ENCODE measurements at places on chromosomes 16 and 17.
A peak's percentile ranks its signal among the peaks of the same experiment; 100 is the strongest.

- no peak for DNase-seq
Observed at GRCh38 chr17:11997972-11998233, 628 bp upstream of the ZNF18 start.

GRCh38 chr17:45702666-45703266 lies 81.4 kb upstream of the CRHR1 start:
- DNase-seq = no peak

GRCh38 chr16:23124315-23124714 lies 24.9 kb downstream of the USP31 start:
- DNase-seq = no peak

DNA sequence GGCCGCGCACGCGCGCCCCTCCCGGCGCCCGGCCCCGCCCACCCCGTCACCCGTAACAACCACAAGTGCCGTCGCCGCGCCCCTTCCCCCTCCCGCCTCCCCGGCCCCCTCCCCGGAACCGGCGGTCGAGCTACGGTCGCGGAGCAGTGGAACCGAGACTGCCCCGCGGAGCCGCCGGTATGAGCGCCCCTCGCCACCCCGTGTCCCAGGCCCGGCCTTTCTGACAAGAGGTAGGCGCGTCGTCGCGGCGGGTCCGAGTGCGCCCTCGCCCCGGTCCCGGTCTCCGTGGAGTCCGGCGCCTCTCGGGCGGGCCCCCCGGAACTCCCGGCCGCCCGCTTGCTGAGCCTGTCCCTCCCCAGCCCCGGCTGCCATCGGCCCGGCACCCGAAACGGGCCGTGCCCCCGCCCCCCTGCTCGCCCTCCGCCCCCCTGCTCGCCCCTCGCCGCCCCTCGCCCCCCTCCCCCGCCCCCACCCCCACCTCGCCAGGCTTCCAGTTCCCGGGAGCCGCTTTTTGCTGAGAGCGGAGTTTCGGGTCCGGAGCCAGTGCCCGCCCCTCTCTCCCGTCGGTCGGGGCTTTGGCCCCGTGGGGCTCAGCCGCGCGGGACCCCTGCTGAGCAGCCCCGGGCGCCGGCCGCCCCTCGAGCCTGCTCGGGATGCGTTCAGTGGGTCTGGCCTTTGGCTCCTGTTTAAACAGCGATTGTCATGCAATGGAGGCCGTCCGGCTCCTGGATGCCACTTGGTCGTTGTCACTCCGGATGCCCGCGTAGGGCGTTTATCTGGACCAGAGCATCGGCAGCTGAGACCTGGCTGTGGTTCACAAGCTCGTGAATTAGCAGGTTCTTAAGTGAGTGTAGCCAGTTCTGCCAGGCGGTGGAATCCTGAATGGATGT lies at the start of gene SEC14L1:
TSS of gene SEC14L1 (plus strand) at position 92 of the 890 bp plus-strand sequence. CDS start 2,628 bp downstream, outside the sequence.
- no peak for DNase-seq

DNA sequence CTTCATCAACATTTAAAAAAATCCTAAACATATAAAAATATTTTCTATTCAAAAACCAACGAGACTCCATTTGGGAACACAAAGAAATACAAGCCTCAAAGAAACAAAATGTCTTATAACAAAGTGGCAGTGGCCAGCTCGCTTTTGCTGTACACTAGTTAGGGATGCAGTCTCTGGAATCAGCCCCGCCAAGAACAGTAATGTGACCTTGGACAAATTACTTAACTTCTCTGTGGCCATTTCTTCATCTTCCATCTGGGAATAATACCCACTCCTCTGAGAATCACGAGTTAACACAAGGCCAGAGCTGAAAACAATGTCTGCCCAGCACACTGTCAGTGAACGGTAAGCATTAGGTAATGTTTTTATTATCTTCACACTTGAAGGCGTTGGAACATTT lies 5.6 kb downstream of the STAT5B start:
- DNase-seq = no peak

DNA sequence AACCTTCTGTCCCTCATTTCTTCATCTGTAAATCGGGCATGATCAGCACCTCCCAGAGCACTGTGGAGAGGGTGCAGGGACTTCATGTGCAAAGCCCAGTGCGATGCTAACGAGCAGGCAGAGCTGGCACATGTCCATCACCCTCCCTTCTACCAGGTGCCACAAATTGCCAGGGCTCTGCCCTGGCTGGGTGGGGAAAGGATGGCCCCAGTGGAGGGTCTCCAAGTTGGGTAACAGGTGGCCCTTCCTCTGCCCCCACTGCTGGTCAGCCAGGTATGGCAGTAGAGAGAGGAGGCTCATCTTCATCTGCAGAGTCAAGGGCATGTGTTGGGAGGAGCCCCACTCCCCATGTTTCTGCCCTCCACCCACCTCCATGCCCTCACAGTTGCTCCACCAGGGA lies 61.5 kb upstream of the CDH5 start:
- DNase-seq = no peak

DNA sequence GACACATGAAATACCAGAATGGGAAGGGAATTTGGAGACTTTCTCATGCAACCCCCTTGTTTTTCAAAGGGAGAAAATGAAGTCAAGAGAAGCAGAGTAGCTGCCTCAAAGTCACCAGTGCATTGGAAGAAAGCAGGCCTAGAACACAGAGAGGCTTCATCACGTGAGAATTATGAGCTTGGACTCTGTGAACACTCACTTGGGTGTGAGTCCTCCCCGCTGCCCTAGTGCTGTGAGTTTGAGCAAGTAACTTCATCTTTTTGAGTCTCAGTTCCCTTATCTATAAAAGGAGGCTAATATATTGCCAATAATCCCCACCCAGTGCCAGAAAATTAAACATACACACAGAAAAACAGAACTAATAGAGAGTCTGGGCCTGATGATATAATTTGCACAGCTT lies 315.8 kb downstream of the XYLT1 start:
- DNase-seq = no peak

- peak; percentile 6 for DNase-seq
Observed at GRCh38 chr16:6375465-6376075, 957.1 kb upstream of the RBFOX1 start.

DNA sequence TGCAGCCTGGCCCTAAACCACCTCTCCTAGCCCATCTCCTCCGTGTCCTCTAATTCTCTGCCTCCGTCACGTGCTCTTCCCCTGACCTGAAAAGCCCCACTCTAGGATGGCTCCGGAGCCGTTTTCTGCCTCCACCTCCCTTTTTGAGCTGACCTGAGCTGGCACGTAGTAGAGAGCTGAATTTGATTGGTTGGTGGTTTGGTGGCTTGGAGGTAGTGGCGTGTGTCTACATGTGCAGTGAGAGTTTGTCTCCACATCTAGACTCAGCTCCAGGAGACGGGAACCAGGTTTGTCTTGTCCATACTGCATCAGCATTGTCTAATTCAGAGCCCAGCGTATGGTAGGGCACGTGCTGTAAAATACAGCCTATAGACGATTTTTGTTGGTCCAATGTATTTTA lies 3.0 kb downstream of the SBK1 start:
- no peak for DNase-seq

GRCh38 chr17:65018610-65019316 lies 37.8 kb downstream of the GNA13 start:
- DNase-seq = no peak

- DNase-seq = no peak
Observed at GRCh38 chr17:35073183-35073790, 9.8 kb upstream of the RFFL start.

DNA sequence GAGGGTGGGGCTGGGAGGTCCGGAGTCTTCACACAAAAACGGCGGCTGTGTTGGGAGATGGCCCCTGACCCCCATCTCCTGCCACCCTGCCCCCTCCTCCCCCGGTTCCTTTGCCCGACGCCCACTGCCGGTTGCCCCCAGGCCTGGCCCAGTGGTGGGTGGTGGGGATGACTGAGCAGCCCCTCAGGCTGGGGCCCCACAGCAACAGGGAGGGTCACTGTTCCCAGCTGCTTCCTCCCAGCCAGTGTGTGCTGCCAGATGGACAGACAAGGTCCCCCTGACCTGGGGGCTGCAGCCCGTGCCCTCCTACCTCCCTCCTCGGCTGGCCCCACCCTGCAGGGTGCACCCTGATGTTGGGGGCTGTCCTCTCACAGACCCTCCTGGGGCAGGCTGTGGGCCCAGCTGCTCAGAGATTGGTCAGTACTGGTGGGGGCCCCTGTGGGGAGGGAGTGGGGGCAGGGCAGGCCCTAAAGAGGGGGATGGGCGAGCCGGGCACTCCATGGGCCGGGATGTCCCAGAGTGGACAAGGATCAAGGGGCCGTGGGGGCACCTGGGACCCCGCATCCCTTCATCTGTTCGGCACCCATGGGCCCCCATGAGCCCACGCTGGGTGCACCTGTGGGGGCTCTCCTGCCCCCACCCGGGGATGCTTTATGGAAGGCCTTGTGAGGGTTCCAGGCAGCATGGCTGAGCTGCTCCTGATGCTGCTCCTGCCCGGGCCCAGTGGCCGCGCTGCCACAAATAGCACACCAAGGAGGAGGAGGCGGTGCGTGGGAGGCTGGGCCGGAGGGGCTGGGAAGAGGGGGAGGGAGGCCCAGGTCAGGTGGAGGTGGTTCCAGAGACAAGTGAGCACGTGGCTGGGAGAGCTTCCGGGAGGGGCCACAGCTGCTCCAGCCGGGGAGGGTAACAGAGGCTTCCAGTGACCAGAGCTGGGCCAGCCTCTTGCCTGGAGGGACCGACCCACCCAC lies 5.1 kb downstream of the C1QTNF8 start:
- DNase-seq = no peak

DNA sequence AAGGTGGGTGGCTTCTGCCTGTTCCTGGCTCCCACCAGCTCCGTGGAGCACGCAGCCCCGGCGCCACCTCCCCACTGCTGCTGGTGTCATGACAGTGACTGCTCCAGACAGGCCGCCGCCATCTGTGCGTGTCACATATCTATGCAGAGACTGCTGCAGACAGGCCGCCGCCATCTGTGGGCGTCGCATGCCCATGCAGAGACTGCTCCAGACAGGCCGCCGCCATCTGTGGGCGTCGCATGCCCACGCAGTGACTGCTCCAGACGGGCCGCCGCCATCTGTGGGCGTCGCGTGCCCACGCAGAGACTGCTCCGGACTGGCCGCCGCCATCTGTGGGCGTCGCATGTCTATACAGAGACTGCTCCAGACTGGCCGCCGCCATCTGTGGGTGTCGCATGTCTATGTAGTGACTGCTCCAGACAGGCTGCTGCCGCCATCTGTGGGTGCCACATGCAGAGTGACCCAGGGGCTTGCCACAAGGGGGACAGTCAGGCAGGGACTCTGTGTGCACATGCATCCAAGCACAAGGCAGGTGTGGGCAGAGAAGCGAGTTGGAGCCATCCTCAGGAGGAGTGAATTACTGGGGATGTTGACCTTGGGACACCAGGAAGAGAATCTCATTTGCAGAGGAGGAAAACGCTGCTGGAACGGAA lies 3.3 kb upstream of the FN3KRP start:
- no peak for DNase-seq

DNA sequence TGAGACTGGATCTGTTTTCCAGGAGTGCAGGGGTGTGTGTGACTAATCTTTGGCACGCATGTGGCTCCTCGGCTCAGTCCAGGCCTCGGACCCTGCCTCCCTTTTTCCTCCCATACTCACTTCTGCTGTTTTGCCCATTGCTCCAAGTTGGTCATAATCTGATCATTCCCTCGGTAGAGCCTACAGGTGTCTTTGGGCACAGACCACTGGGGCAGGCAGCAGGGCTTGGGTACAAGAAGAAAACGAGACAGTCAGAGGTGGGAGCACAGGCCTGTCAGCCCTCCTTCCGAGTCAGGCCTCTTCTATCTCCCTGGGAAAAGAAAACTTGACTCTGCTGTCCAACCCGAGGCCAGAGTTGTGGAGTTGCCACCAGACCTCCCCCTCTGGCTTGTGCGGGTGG lies 29.8 kb downstream of the DHX38 start:
- no peak for DNase-seq

DNA sequence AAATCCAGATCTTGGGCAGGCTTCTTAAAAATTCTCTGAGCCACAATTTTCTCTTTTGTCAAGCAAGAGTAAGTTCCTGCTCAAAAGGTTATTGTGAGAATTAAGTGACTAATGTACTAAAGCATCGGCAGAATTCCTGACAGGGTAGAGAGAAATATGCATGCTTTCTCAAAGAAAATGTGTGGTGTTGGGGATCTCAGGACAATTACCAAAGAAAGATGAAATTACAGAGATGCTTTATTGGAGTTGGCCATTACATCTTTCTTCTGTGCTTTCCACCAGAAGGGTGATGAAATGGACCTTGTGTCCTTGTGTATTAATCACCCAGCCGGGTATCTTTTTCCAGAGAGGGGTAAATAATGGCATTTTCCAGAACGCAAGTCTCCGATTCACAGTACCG lies 1.7 kb upstream of the USP43 start:
- DNase-seq = no peak

DNA sequence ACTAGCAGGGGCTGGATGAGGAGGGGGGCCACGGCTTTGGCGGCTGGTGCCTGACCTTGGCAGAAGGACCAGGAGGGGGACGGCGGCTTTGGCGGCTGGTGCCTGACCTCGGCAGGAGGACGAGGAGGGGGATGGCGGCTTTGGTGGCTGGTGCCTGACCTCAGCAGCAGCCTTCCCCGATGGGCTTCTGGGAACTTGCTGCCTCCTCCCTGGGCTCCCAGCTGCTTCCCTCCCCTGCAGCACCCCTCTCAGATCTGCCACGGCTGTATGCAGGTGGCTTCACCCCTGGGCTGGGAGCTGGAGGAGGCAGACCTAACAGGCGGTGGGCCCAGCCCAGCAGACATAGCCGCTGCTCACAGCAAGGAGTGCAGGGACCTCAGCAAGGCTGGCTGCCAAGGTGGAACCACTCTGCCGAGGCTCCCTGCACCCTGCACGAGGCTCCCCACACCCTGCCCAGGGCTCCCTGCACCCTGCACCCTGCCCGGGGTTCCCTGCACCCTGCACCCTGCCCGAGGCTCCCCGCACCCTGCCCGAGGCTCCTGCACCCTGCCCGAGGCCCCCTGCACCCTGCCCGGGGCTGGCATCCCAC lies 38.4 kb upstream of the CBFA2T3 start:
- DNase-seq = no peak

- peak; percentile 4 for DNase-seq
Observed at GRCh38 chr16:77169650-77170236, 21.2 kb upstream of the MON1B start.

- DNase-seq = no peak
Observed at GRCh38 chr16:3012246-3012645, 477 bp upstream of the CLDN9 start.

GRCh38 chr17:77142689-77143088 lies 1.9 kb downstream of the SEC14L1 start:
- DNase-seq = no peak

GRCh38 chr17:65328567-65328966 lies 191.4 kb downstream of the RGS9 start:
- no peak for DNase-seq

DNA sequence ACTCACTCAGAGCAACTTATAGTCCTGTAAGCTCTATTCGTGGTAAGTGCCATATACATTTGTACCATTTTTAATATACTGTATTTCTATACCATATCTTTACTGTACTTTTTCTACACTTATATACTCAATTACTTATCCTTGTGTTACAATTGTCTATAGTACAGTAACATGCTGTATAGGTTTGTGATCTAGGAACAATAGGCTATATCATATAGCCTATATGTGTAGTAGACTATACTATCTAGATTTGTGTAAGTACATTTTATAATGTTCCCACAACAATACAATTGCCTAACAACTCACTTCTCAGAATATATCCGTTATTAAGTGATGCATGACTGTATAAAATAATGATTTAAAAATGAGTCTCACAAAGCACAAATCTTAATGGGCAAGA lies 123.3 kb upstream of the NACA2 start:
- DNase-seq = no peak
